ENCODE measurements at places on chromosomes 16 and 17. TPM values are rescaled to one million over a fixed set of nuclear protein-coding genes. Genes with fewer than 3 reads are reported as not detected.
A peak's percentile ranks its signal among the peaks of the same experiment; 100 is the strongest.

The HS3ST2 gene
- 3.0 TPM for total RNA-seq

The ATP2A3 gene
- 12.9 TPM for total RNA-seq

The NKD1 gene
- 20.1 TPM for total RNA-seq

The SPNS3 gene
- not detected for total RNA-seq

The MAP3K14 gene
- total RNA-seq, result 15.6 TPM

- DNase-seq, result no peak
Observed at GRCh38 chr17:73462823-73463222, 151.0 kb upstream of the CDC42EP4 start.

DNA sequence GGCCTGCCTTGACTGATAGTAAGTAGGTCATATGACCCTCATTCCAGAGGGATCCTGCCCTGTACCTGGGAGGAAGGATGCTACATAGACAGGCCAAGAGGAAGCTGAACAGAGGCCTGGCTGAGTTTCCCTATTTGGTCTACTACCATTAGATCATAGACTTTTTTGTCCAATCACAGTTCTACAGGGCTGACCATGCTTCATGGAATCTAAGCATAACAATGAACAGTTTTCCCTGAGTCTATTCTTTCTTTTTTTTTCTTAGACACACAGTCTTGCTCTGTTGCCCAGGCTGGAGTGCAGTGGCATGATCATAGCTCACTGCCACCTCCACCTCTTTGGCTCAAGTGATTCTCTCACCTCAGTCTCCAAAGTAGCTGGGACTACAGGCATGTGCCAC, 3.9 kb downstream of the GPR179 start:
- DNase-seq, result no peak

DNA sequence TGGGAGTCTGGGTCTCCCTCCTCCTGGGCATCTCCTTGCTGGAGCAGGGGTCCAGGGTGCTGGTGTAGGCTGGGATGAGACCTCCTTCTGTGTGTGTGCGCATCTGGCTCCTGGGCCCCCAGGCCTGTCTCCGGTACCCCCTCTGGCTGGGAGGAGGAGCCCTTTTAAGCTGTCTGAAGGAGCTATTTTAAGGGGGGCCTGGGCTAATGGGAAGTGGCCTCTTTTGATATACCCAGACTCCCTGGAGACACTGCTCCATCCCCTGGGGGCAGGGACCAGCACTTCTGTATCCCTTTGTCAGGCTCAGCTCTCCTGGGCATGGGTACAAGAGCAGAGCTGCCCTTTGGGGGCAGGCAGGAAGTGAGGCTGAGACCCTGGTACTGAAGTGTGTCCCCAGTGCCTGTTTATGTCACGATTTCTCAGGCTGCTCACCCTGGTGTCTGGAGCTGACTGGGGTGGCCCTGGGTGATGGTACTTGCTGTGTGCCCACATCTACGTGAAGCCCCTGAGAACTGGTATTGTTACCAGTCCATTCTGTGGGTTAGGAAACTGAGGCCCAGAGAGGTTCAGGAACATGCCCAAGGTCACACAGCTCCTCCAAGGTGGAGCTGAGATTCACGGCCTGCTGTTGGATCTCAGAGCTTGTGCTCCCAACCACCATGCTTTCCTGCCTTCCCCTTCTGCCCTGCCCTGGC, 6.5 kb downstream of the ADCY7 start:
- DNase-seq, result no peak

- DNase-seq, result no peak
Observed at GRCh38 chr16:20822521-20823325, 16.4 kb downstream of the REXO5 start.

GRCh38 chr17:1744551-1745512, 2.2 kb downstream of the SERPINF2 start:
- no peak for DNase-seq

DNA sequence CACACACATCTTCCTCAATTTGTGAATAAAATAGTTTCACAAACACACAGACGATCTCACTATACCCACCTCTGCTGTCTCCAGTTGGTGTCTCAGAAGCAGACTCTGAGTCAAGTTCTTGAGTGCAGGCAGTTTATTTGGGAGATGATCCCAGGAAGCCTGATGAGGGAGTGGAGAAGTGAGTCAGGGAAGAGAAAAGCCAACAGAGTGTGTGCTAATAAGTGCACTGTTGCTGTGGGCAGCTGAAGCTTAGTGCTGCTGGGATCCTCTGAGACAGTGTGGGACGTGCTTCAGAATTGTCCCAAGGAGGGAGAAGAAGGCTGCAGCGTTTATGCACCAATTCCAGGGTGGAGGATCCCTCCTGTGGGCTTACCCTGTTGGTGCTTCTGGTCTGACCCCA, 423.2 kb upstream of the C16orf82 start:
- DNase-seq, result no peak

- no peak for DNase-seq
Observed at GRCh38 chr17:14211801-14212200, 24.9 kb downstream of the CDRT15 start.

DNA sequence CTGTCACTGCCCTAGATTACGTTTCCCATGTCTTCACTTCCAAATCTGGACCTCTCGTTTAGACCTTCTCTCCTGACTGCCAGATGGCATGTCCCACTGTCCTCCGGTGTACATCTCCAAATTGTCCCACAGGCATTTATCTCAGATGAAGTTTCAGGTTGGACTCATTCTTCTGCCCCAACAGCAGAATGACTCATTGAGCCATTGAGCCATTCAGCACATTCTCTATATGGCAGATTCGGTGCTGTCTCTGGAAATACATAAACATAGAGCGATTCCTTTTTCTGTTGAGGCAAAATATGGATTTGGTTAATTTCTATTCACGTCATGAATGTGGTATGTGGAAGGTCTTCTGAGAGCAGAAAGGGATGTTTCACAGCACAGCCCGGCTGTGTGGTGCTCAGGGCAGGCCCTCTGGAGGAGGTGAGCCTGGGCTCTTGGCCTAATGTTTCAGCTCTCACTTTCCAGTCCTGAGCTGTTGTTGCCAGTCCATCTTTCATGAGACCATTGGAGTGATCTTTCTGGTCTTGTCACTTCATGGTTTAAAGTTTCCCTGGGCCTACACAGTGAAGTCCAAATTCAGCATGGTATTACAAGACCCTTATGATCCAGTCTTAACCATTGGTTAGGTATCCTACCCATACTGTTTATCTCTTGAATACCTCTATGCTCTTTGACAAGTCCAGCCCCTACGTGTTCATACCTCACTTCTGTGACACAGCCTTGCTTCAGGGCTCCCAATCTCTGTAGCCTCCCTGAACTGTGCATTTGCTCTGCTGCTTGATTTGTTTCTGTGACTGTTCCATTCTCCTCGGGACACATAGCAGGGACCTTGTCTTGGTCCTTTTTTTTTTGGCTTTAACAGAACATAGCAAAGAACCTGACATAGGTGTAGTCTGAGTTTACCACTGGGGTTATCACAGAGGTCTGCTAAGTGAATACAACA, 15.9 kb downstream of the HAPSTR1 start:
- DNase-seq, result no peak

DNA sequence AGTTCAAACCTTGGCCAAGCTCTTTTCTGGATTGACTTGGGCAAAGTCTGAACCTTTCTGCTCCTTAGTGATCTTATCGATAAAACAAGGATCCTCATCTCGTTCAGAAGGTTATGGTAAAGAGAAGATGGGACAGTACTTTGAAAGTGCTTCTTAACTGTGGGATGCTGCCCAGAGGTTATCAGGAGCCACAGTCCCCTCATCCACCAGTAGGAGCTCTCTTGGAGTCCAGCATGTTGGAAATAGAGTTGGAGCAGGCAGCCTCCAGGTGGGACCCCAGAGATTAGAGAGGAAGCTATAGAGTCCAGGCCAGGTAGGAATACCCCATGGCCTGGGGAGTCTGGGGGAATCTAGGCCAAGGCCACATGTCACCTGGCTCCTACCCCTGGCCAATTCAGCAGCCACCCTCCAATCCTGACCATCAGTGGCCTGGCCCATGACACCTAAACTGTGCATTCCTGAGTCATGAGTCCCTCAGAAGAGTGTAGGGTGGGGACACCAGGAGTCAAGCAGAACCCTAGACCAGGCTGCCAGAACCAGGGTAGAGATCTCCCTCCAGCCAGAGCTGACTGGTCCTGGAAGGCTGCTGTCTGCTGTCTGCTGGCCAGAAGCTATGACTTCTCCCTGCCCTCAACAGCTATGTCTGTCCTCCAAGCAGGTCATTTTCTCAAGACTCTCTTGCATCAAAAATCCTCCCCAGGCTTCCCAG, 144.3 kb downstream of the AIPL1 start:
- no peak for DNase-seq

GRCh38 chr16:83953796-83954576, 946 bp downstream of the OSGIN1 start:
- no peak for DNase-seq

DNA sequence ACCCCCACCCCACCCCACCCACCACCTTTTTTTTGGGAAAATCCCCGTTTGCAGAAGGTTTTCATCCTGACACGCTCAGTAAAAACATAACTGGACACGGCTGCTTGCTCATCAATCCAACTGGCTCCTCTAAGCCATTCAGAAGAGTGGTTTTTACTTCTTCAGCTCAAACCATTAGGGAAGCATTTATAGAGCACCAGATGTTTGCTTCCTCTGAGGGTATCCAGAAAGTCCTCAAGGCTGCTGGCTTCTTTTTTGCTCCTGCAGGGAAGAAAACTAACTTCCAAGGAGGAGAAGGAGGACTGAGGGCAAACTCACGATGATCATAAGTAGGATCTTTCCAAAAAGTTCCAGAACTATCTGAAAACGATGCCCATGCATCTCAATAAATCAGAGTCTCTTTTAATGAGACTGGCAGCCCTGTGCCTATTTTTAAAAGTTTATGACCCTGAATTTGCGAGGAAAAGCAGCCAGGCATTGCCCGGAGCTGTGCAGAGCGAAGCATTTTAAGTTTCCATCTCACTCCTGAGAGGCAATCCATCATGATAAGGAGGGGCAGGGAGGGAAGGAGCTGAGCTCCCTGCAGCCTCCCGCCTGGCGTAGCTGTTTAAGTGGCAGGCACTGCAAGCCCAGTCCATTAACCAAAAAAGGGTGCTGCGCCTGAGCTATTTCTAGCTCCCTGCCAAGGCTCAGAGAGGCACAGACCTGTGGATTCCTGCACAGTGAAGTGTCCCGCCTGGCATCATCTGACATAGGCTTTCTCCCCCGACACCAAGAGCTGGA, 146.3 kb upstream of the FOXF1 start:
- no peak for DNase-seq

- DNase-seq, result no peak
Observed at GRCh38 chr16:89191033-89191900, 9.1 kb downstream of the SLC22A31 start.

GRCh38 chr17:42846594-42847280, 2.4 kb downstream of the AOC2 start:
- DNase-seq, result no peak

DNA sequence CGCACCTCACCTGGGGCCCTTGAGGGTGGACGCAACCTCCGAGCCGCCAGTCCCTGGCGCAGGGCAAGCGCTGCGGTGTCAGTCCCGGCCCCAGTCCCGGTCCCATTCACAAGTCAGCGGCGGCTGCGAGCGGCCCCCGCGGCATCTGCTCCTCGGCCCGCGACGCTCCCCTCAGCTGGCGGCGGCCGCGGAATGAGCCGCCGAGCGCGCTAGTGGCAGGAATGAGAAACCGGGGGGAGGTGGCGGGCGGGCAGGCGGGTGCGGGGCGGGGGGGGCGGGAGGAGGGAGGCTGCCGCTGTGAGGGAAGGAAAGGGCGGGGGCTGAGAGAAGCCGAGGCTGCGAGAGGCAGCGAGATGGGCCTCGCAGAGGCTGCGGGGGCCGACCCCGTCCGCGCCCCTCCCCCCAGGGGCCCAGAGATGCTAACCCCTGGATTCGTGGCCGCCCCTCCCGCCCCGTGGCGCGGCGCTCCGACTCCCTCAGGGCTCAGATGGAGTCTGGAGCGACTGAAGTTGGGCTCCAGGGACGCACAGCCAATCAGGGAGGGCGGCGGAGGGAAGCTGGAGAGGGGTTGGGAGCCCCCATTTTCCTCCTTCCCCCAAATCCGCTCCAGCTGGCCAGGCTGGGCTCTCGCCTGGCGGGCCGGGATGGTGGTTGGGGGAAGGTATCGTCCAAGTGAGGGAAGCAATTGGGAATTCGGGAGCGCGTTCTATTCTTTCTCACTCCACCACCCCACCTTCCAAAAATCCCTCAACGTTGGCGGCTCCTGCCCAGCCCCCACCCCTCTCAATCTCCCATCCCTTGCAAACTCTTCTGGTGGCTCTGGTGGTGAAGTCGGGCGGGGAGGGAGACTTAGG, at the start of gene CDH11:
TSS of gene CDH11 (minus strand) at position 194 of the 854 bp plus-strand sequence. CDS start 117,194 bp downstream, outside the sequence.
- peak; percentile 41 for DNase-seq

DNA sequence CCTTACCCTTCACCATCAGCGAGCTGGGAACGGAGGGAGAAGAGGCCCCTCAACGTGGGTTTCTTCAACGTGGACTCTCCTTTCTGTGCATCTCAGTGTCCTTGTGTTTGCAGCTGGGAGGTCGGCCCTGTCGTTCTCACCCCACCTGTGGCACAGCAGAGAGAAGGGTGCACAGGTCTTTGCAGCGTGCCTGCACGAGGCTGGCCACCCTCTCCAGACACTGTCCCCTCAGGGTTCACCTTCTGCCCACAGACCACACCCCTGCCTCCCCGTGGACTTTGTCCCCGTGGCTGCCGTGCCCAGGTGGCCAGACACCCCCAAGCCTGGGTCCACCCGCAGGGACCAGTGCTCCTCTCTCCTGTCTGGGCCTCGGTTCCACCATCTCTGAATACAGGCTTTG, 7.3 kb upstream of the WDR45B start:
- no peak for DNase-seq

GRCh38 chr17:17453088-17453487, 23.7 kb upstream of the MED9 start:
- DNase-seq, result no peak

DNA sequence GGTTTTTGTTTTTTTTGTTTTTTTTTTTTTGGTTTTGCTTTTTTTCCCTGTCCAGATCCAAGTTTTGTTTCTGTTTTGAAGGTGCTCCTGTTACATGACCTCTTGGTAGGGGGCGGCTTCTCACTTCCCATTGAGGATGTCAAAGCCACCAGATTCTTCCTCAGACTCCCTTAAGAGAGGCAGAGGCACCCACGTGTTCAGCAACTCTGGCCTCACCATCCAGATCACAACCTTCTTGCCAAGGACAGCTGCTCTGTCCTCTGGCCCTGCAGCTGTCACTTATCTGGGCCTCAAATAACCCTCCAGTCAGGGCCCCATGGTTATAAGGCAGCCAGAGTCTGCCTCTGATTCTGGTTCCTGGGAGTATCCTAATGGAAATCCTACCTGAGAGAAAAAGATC, 208.5 kb downstream of the STX8 start:
- DNase-seq, result no peak

DNA sequence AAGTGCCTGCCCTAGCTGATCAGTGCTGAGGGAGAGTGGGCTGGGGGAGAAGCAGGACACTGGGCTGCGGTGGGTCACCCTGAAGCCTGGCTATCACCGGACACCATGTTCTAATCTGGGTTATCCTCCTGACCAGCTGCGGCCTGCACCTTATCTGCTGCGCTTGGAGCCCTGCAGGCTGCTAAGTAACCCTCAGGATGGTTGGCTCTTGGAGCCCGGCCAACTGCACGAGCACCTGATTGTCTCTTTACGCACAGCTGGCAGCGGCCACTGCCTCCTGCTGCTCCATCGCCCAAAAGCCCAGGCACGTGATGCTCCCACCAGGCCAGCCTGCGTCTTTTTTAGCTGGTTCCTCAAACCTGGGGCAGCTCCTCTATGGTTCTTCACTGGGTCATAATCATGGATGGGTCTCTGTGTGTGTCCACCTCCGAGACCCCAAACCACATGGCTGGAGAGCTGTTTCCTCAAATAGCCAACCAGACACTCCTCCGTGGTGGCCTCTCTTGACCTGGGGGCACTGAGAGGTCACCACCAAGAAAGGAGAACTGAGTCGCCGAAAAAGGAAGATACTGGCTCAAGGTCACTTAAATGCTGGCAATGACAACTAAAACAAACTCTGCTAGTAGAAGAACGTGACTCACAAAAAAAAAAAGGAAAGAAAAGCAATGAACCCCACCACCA, 21.7 kb downstream of the SPHK1 start:
- no peak for DNase-seq
